HFF-Myc (cell line): ENCODE measurements at places on chromosomes 2 and 18.

DNA sequence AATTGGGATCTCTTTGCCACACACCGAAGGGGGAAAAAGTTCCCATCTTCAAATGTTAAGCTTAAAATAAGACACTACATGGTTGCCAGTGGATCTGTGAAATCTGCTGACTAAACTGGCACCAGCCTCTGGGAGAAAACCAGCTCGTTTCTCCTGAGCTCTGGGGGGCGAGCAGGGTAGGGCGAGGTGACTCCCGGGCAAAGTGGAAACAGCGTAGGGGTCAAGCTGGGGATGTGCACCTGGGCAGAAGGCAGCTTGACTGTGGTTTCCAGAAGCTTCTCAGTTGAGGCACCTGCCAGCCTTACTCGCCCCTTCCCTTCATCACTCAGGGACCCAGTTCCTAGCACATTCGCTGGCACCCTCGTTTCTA, 62.8 kb downstream of the SFXN5 start:
- no peak for DNase-seq

DNA sequence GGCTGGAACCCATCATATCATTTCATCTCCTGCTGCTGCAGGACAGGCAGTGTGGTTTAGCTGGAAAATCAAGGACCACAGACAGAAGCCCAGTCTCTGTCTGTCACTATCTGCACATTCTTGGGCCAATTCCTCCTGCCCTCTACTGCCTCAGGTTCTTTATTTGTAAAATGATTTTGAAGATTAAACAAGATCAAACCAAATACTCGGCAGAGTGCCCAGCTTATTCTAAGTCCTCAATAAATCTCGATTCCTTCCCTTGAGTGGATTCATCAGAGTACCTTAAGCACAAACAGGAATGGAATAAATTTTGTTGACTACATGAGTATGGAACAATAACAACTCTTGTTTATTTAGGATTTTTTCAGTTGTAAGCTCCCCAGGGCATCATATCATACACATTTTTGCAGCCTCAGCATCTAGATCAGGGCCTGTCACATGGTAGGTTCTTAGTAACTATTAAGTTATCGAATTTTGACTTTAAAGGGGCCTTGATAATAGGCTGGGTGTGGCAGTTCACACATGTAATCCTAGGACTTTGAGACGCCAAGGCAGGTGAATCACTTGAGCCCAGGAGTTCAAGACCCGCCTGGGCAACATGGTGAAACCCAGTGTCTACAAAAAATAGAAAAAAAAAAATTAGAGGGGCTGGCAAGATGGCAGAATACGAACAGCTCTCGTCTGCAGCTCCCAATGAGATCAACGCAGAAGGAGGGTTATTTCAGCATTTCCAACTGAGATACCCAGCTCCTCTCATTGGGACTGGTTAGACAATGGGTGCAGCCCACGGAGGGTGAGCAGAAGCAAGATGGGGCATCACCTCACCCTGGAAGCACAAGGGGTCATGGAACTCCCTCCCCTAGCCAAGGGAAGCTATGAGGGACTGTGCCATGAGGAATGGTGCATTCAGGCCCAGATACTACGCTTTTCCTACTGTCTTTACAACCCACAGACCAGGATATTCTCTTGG, 11.1 kb downstream of the RHOB start:
- DNase-seq: no peak

- no peak for DNase-seq
Measured at GRCh38 chr2:48750128-48750739, 5.3 kb downstream of the LHCGR start.

DNA sequence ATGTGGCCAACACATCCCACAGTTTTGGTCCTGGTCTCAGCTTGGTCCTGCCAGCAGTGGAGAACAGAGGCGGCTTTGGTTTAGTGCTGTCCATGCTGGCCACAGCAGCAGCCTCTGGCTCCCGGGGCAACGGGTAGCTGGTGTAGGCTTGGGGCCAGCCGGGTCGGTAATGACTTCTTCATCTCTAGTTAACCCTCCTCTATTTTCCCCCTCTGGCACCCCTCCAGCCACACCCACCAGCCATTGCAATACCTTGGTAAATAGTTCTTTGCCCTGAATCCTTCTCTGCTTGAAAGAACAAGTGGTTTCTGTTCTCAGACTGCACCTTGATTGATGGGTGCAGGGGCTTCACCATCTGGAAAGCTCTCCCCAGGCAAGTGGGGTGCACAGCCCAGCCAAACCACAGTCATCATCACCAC, 31.7 kb upstream of the ZNF396 start:
- no peak for DNase-seq

DNA sequence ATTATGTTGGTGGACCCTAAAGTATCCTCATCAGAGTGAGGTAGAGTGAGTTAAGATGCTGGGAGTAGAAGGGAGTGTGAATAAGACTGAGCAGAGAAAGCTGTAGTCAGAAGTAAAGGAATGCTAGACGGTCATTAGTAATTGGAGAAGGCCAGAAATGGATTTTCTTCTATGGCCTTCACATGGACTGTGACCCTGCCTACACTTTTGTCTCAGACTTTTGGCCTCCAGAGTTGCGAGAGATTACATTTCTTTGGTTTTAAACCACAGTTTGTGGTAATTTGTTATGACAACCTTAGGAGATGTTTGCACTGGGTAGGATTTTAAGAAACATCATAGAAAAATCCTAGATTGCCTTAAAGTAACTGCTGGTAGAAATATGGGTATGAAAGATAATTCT, 1267.7 kb upstream of the TMEFF2 start:
- no peak for DNase-seq

GRCh38 chr2:10810202-10811161, 2.1 kb downstream of the PDIA6 start:
- no peak for DNase-seq

DNA sequence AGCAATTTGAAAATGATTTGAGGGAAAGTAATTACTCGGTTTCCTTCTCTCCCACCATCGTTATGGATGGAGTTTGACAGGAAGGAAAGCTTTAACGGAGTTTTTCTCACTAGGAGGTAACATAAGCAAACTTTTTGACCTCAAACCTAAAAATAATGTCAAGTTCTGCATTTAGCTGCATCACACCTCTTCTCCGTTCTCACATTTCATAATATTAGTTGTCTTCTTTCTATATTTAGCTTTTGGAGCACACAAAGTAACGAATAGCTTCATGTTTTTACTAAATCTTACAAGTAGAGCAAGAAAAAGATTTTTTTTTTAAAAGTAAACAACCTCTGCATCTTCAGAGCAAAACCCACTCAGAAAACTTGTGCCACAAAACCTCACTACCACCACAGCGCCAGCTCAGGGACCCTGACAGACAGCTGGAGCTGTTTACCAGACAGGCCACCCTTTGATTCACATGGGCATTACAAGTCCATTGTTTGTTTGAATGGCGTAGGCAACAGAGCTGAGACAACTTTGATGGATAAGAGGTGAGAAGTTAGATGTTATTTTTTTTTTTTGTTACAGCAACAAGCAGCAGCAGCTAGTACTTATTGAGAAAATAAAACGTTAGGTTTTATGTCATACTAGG, 21.9 kb upstream of the ICOS start:
- DNase-seq: no peak

DNA sequence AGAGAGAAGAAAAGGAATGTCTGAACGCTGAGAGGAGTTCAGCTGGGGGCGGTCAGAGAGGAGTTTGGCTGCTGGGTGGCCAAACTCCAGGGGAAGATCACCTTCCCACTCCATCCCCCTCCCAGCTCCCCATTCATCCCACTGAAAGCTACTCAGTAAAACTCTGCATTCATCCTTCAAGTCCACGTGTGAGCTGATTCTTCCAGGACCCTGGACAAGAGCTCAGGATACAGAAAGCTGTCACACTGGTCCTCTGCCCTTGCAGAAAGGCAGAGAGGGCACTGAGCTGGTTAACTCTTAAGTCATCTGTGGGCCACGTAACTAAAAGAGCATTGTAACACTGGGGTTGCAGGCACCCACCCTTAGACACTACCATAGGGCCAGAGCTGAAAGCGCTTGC, 132.1 kb upstream of the ARL4C start:
- no peak for DNase-seq

DNA sequence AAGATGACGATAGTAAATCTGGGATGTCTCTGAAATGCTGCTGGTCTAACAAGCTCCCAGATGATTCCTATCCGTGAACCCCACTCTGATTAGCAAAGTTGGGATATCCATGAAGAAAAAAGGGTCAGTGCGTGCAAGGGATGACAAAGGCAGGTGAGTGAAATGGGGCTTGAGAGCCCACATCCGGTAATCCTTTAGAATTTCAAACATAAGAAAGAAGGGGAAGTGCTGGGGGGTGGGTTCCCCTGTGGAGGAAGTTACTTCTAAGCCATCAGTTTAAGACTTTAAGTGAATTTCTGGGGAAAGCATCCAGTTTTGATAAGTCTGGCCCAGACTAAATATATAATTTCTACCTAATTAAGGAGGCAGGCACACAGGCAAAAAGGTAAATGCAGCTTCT, 209.5 kb downstream of the DPP10 start:
- DNase-seq: no peak

- no peak for DNase-seq
Measured at GRCh38 chr2:174002679-174003078, 37.5 kb upstream of the SP3 start.

- no peak for DNase-seq
Measured at GRCh38 chr2:120443946-120444345, 98.0 kb downstream of the INHBB start.

DNA sequence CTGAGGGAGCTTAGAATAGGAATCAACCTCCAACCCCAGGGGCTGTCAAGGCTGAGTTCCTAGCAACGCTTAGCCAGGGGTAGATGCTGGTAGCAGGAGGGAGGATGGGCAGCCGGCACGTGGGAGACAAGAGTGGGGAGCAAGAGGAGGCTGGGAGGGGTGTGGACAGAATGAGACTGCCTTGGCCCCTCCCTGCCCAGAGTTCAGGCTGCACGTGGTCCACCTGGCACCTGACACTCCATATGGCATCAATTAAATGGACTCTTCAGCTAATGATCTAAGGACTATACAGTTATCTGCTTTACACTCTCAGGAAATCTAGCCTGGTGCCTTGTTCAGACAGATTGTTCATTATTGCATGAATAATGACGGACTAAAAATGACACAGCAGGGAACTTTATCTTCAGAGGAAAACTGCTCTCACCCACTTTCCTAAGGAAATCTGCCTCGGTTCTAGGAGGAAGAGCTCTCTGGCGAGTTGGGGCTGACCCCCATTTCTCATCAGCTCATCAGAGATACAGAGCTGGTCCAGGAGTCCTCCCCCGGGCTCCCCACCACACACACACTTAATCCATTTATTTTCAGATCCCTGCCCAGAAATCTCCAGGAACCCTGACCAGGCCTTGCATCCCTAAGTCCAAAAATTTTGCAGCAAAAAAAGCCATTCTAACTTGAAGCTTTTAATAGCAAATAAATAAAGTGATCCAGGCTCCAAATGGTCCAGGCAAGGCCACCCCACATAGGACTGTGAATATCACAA, 102.1 kb upstream of the CDC42EP3 start:
- DNase-seq: no peak

DNA sequence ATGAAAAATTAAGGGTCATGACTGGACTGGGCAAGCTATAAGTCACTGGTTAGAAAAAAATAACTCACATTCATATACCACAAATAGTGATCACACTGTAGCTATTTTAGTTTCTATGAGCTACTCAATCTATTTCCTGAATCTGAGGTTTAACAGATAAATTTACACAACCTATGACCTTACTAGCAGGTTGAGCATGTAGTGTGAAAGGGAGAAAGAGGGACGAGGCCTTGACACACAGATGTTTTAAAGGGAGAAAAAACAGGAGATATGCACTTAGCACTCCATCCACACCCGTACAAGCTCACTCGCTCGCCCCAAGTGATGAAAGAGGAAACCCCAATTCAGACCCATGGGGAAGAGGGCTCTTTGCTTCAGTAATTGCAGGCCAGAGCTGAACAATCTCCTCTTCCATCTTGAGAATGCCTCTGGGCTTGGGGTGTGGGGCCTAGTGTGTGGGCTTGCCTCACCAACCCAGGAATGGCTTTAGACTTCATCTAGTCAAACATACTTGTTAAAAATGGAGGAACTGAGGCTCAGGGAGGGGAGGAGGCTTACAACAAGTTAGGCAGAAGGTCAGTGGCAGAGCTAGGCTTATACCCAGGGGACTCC, 10.7 kb downstream of the CYRIA start:
- no peak for DNase-seq

DNA sequence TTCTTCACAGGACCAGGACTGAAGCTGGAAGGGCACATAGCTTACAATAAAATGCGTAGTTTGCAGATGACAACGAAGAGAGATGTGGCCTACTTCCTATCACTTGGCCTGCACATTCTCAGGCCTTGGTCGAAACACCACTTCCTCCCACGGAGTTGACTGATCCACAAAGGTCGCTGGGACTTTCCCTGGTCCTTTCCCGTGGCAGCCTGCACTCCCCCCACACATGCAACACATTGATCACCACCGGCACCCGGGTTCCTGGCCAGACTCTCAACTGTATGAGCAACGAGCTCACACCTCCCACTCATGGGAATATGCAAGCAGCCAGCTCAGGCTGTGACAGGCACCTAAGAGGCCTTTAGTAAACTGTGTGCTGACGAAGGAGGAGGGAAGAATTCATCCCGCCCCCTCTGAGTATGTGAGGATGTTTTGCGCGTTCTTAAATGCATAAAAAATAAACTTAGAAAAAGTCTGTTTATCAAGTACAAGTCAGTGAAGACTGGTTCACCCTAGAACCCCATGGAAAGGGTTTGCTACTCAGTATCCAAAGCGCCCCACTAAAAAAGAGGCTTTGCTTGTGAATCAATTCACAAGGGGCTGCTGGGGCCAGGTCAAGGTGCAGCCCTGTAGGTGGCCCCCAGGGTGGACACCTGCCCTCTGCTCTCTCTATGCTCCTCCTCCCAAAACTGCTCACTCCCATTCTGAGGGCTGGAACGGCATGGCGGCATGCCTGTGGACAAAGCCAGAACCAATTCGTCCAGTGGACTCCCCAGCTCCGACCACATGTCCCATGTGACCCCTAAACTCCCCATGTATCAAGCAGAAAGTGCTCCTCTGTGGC, 154.3 kb downstream of the EIPR1 start:
- no peak for DNase-seq

DNA sequence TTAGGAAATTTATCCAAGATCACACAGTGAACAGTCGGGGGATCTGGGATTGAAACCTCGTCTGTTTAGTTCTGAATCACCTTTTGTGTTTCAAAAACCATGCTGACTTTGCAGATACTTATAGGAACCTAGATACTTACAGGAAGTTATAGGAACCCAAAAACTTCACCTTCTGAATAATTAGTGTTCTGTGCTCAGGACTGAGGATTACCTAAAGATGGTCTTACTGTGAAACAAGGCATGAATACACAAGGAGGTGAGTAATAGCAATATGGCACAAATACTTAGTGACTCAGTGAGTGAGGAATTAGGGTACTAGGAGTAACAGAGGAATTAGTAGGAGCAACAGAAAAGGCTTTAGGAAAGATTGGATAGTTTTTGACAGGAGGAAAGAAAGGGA, 145.5 kb downstream of the LRATD1 start:
- DNase-seq: no peak

GRCh38 chr18:48896326-48896874, 54.4 kb downstream of the SMAD7 start:
- no peak for DNase-seq
